G401 (cell line): ENCODE measurements at places on chromosomes 6 and 20. TPM values are rescaled to one million over a fixed set of nuclear protein-coding genes. Genes with fewer than 3 reads are reported as not detected.

The LCA5 gene
- 18.8 and 24.2 TPM in 2 replicates for total RNA-seq

The R3HDML gene
- total RNA-seq: not detected in 2 replicates

The PRRT1 gene
- total RNA-seq: 0.51 TPM in 1 of 2 replicates, not detected in the other

The GNMT gene
- 0.75 TPM in 1 of 2 replicates, not detected in the other for total RNA-seq

The BMP5 gene
- not detected in 2 replicates for total RNA-seq

The MYBL2 gene
- 28.0 and 36.1 TPM in 2 replicates for total RNA-seq

GRCh38 chr6:5081955-5082354, 3.2 kb upstream of the PPP1R3G start:
- DNase-seq: no peak

GRCh38 chr20:62227591-62227976, 7.5 kb upstream of the HRH3 start:
- no peak for DNase-seq

DNA sequence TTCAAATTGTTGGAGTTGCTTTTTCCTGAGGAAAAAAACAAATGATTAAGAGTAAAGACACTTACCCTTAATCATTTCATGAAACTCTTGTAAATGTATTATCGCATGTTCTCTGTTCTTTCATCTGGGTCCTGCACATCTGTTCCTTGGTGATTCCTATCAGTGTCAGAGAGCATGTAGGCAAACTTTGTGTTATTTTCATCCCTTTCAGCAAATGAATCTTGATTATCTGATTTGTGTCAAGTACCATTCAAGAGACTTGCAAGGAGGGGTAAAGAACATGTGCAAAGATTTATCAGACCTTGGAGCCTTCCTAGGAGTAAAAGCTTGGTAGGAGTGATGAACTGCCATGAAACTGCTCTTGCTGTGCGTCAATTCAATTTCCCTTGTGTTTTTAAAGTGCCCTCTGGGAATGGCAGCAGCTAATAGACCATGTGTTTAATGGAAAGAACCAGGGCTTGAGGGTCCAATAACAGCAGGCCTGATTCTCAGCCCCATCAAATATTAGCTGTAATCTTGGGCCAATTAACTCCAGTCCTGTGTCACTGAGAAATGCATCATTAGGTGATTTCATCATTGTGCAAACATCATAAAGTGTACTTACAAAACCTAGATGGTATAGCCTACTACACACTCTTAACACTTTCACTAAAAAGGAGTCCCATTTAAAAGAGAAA, 118.9 kb upstream of the CEP85L start:
- DNase-seq: no peak

GRCh38 chr20:50027611-50028105, 44.9 kb downstream of the SNAI1 start:
- DNase-seq: no peak

GRCh38 chr6:106637051-106637716, 7.8 kb downstream of the QRSL1 start:
- no peak for DNase-seq

GRCh38 chr6:103079867-103080266, 1686.4 kb downstream of the GRIK2 start:
- no peak for DNase-seq

DNA sequence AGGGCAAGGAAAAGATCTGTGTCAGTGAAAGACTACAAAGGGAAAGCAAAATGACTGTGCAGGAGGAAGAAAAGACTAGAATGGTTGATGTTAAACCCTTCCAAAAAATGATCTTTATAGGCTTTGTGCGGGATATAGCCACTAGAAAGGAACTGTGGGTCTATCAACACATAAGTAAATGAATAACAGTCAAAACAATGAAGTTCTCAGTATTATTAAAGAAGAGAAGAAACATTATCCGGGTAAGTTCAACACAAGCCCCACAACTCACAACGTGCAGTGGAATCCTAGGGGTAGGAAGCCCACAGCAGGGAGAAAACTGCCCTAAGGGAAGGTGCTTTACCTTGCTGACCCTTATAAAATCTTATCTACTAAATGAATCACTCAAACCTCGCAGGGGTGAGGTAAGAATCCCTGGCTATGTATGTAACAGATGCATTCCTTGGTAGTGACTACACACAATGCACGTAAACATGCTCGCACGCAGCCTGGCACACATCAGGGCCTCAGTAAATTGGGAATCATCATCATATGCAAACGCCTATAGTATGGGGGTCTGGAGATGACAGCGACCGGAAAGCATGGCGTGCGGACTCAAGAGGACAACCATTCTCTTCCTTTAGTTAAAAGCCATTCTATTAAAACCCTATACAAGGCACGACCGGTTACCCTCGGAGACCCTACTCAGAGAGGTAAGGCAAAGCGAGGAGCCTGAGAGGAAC, 11.3 kb downstream of the TFAP2A start:
- no peak for DNase-seq

GRCh38 chr6:34243901-34244884, 4.6 kb downstream of the SMIM29 start:
- no peak for DNase-seq

GRCh38 chr20:57704245-57704644, 5.6 kb downstream of the PMEPA1 start:
- no peak for DNase-seq

DNA sequence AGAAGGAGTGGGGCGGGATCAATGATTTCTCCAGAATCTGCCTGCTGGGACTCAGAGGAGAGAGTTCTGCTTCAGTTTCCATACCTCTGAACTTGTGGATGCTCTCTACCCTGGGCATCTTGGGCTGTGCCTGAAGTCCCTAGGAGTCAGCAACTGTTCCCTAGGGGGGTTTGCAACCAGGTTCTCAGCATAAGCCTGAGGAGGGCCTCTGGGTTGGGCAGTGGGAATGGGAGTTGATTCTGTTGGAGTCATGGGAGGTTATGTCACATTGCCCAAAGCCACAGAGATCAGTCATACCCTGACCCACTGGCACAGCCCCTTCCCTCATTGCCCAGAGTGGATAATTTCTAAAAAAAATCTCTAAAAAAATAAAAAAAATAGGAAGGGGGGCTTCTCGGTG, 47.4 kb downstream of the MOCS1 start:
- no peak for DNase-seq

- no peak for DNase-seq
These were observed 134.3 kb downstream of the KIF6 start for GRCh38 chr6:39590871-39591393.

DNA sequence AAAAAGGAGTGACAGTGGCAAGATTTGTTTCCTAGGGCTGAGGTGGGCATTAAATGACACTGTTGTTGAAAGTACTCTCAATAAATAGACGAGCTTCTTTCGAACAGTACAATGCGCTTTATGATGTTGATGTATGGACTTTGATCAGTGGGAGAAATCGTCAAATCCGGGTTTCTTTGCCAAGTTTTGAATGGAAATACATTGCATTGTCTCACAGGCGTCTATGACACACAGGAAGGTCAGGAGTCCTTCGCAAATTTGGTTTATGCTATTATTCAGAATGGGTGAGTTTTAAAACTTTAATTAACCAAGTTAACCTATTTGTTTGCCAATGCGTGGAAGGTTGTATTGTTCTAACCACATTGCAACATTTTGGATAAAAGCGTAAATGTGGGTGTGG, 547.3 kb upstream of the SLC35B3 start:
- no peak for DNase-seq

GRCh38 chr6:37784585-37784967, 35.0 kb upstream of the ZFAND3 start:
- peak; percentile 75 for DNase-seq

- DNase-seq: no peak
These were observed 136.0 kb downstream of the GJA1 start for GRCh38 chr6:121571455-121571854.
